ENCODE measurements at places on chromosomes 12 and 14.

GRCh38 chr12:121741743-121742142 lies 29.2 kb downstream of the TMEM120B start:
- no peak for DNase-seq

DNA sequence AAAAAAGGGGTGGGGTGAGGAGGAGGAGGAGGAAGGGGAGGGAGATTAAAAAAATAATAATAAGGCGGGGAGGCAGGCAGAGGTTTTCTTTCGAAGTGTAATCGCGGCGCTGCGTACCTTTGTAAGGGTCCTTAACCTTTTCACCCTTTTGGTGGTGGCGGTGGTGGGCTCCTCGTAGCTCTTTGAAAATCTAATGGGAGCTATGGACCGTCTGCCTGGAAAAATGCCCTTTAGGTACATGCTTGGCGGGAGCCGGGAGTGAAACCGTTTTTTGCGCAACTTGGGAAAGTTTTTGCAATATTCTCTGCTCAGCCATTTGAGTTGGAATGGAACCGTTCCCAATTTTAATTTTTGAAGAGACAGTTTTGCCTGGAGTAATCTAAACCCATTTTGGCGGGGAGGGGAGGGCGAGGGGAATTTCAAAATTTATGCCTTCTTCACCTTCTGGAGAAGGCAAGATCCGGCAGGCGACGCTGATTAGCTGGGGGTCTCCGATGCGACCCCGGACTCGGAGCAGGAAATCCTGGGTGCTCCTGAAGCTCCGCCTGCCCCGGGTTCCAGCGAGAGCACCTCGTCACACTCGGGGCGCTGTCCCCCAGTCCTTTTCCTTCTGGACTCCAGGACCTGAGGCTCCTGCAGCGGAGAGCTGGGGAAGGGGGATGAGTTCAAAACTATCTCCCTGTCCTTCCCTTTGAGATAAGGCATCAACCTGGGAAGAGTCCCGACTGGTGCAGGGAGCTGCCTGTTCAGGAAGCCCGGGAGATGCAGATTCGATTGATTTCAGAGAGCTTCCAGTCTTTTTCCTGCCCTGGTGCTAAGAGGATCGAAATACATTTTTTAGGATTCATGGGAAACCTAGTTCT lies 74.6 kb upstream of the TBX5 start:
- no peak for DNase-seq

- DNase-seq = no peak
Measured at GRCh38 chr12:96146747-96147146, 47.4 kb upstream of the ELK3 start.

- DNase-seq = no peak
Measured at GRCh38 chr12:1498199-1498740, 96.1 kb downstream of the FBXL14 start.

- no peak for DNase-seq
Measured at GRCh38 chr14:55120571-55121495, 8.2 kb upstream of the LGALS3 start.

DNA sequence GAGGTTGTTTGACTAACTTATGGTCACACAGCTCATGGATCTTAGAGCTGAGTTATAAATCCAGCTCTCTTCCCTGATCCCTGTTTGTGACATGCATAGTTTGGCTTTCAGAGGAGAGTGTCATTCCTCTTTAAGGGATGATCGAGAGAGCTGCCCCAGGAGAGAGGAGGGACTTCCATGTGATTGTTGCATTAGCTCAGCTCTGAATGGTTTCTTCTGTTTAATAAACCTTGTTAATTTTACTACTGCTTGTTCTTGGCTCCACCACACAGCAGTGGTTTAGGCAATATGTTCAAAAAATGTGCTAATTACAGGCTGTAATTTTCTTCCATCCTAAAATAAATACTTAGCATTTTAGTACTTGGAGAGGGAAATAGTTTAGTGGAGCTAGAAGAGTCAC lies 152.5 kb downstream of the C12orf75 start:
- DNase-seq = no peak

DNA sequence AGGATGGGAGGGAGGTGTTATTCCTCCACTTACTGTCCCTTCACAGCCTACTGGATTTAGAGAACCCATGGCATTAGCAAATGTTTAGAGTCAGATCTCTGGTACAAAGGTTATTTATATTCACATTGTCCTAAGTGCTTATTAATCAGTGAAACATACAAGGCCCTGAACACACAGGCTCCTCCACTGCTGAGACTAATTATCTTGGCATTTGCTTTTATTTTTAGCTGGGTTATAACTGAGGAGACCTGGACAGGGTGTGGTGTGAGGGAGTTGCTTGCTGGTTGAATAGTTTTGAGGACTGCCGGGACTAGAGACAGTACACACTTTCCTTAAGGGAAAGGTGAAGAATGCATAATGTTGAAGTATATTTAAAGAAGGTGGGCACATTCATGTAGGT lies 77.5 kb downstream of the FIGNL2 start:
- DNase-seq = no peak

- DNase-seq = no peak
Measured at GRCh38 chr14:59159169-59159568, 29.3 kb upstream of the DAAM1 start.

GRCh38 chr14:92719890-92720323 lies 28.5 kb downstream of the LGMN start:
- no peak for DNase-seq

DNA sequence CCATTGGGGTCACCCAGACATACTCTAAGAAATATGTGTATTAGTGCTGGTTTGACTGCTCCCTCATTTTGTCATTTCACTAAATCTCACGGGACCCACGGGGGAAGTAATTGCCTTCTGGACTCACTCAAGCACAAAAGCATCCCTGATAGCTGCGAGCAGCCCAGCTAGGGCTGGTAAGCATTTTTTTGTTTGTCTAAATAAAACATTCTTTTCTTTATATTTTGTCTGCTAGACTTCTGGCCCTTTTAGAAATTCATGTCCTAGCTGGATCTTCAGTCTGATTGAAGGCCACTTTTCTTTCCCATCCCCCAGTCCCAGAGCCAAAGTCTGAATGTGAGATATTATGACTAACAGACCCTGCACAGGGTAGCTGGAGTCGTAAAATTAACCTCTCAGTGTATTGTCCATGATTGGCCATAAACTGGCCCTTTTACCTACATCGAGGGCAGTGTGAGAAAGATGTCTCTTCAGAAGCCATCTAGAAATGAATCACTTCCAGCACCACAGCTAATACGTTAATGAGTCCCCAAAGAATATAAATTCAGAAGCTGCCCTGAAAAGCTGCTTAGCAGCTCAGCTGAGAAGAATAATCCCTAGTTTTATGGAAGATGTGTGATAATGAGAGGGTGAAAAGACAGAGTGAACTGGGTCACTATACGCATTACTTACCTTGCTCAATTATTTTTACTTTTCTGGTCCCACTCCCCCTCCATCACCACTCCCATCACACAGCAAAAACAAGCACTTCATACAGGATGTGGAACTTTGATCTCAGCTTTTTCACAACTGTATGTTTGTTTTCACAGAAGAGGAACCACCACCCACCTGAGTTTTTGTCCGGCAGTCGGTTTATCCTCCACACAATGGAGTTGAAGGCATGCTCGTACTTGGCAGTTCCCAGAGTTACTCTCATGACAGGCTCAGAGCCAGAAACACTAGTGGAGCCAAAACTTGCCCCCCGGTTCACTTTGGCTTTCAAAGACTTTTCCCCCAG lies 55.6 kb upstream of the GTF2A1 start:
- no peak for DNase-seq

DNA sequence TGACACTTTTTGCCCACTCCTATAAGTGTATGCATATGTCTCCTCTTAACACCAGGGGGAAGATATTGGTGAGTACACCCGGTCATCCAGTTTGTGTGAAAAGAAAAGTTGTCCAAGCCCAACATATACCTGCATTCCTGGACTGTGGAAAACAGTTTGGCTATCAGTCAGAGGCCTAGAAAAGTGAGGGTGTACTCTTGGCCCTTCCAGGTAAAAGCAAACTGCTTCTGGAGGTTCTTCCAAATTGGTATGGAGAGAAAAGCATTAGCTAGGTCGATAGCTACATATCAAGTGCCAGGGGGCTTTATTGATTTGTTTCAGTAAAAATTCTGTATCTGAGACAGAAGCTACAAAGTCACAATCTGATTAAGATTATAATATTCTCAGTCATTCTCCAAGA lies 144.0 kb downstream of the SPTSSA start:
- DNase-seq = no peak

DNA sequence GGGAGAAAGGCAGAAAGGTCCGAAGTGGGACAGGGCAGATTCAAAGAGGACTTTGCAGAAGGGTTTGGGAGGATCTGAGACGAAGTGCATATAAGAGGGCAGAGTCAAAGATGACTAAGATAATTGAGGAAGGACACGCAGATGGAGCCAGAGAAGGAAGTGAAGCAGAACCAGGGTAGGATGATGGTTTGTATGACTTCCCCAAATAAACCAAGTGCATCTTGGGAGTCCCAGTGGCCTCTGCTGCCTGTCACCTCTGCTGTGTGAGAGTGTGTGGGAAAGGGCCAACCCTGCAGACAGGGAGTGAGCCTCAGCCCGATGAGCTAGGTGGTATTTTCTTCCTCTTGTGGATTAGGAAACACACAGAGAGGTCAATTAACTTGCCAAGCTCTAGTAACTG lies 36.8 kb downstream of the FLVCR2 start:
- no peak for DNase-seq

DNA sequence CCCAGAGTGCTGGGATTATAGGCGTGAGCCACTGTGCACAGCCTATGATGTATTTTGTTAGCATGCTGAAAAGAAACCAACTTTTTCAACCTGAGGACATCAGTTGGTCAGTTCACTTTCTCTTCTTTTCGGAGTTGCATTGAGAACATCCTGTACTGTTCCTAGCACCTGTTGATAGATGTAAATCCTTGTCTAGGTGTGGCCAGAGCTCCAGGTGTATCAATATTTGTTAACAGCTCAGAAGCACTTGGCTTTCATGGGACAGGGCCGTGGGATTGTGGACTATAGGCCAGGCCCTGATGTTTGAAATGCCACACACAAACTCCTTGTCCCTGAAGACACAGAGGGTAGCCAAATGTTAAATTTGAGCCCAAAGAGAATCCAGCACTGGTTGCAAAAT lies 14.9 kb downstream of the HCAR2 start:
- DNase-seq = no peak

GRCh38 chr12:26833743-26834490 lies 923 bp upstream of the ITPR2 start:
- DNase-seq = peak; percentile 46

- no peak for DNase-seq
Measured at GRCh38 chr14:42848652-42849051, 1242.0 kb downstream of the LRFN5 start.

GRCh38 chr12:57583008-57583831 lies 7.8 kb upstream of the PIP4K2C start:
- peak; percentile 83 for DNase-seq

DNA sequence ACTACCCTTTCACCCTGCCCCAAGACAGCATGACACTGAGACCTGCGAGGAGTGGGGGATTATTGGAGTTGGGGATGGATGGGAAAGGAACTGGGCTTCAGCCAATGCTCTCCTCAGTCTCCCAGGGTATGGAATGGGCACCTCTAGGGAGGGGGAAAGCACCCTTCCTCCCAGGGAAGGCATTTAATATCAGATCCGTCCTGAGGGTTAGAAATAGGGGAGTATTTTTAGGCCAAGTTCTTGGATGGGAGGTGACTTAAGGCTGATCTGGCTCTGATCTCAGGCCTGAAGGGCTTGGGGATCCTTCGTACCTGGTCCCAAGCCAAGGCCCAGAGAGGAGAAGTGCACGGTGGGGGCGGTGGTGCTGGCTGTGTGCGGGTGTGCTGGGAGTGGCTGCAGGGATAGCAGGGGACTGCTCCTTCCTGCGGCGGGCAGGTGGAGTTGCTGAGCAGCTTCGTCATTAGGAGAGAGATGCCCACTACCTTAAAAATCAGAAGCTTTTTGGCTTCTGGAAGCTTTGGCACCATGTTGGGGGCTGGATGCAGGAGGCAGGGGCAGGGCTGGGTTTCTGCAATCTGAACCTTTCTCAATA lies 7.0 kb upstream of the CEBPE start:
- no peak for DNase-seq

DNA sequence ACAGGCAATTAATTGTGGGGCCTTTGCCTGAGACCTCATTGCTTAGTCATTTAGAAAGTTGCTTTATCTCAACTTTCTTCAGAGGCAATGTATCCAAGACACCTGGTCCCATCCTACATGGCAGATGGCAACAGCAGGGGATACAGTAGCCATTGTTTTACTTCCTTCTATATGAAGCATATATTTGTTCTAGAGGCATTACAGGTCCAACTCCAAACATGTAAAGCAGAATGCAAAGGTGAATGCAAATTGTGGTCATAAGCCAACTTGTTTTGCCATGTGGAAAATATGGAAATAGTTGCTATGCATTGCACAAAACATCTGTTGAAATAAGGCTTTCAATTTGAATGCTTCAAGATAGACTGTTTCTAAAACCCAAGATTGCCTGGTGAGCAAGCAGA lies 109.8 kb upstream of the BCAT1 start:
- DNase-seq = no peak

- no peak for DNase-seq
Measured at GRCh38 chr12:125674554-125675338, 609.5 kb downstream of the AACS start.

GRCh38 chr12:3417113-3417512 lies 73.9 kb upstream of the PRMT8 start:
- DNase-seq = no peak

- DNase-seq = peak; percentile 61
Measured at GRCh38 chr12:29317556-29318363, 63.2 kb downstream of the ERGIC2 start.

- DNase-seq = no peak
Measured at GRCh38 chr14:83280719-83281118, 1747.1 kb upstream of the SEL1L start.

DNA sequence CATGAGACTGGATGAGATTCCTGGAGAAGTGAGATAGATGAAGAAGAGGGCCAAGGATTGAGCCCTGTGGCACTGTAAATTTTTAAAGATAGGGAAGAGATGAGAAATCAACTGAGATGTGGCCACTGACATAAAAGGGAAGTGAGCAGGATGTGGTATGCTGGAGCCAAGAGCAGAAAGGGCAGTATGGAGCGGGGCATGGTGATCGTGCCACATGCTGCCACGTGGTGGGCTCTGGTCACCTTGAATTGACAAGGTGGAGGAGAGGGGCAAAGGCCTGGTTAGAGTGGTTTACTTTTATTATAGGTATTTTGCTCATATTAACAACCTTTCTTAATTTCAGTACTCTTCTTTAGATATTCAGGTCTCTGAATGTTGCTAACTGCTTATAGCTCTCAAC lies 257.9 kb downstream of the NEDD1 start:
- no peak for DNase-seq
